ENCODE measurements at places on chromosomes 13 and 19.

DNA sequence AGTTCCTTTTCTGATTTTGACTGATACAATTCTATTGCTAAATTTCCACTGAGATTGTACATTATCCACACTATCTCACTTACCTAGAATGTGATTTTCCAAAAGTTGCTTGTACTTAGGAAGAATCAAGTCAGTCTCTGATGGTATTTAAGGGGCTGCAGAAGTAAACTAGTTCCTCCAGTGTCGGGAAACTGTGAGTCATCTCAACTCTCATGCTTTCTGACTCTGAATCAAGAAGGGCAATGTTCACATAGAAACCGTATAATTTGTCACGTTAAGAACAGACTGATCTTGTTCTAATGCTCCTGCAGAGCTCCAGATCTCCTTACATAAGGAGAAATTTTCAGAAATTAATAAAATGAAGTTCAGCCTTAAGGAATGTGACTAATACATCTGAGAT, 369.3 kb downstream of the KLF5 start:
- DNase-seq: no peak

- DNase-seq: no peak
Measured at GRCh38 chr13:54636231-54636630, 1607.6 kb downstream of the OLFM4 start.

- peak; percentile 24 for DNase-seq
Measured at GRCh38 chr13:109785141-109785891, 1.1 kb downstream of the IRS2 start.

DNA sequence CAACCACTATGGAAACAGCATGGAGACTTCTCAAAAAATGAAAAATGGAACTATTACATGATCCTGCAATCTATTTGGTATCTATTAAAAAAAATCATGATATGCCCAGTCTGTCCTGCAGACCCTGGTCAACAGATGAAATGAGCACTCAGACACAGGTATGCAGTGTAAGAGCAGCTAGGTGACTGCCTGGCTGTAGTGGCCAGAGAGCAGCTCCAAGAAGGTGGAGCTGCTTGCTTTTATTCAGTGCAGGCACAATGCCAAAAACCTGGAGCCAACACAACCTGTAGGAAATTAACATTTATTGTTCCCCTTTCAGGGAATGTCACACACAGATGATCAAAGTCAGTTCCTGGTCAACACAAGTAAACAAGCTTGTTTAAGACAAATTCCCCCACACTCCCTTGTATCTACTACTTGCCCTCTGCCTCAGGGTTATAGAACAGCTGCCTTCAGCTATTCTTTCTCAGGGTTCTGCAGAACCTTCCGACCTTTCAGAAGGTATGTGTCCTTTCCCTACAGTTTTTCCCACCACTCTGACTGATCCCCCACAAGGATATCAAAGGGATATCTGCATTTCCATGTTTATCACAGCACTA, 933.7 kb upstream of the SLITRK5 start:
- no peak for DNase-seq

- DNase-seq: no peak
Measured at GRCh38 chr19:11964496-11964857, 363 bp upstream of the ZNF763 start.

DNA sequence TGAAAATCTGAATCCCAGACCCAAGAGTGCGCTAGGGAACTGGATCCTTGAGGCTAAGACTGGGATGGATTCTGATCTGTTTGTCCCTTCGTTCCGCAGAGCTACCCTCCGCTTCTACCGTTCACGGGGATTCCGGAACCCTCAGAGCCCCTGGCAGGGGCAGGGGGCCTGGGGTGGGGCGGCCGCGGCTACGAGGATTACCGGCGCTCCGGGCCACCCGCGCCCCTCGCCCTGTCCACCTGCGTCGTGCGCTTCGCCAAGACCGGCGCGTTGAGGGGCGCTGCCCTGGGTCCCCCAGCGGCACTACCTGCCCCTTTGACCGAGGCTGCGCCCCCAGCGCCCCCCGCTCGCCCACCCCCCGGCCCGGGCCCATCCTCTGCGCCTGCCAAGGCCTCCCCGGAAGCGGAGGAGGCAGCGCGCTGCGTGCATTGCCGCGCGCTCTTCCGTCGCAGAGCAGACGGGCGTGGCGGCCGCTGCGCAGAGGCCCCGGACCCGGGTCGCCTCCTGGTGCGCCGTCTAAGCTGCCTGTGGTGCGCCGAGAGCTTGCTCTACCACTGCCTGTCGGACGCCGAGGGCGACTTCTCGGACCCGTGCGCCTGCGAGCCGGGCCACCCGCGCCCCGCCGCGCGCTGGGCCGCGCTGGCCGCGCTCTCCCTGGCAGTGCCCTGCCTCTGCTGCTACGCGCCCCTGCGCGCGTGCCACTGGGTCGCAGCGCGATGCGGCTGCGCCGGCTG, 7.1 kb downstream of the SPRED3 start:
- peak; percentile 40 for DNase-seq

DNA sequence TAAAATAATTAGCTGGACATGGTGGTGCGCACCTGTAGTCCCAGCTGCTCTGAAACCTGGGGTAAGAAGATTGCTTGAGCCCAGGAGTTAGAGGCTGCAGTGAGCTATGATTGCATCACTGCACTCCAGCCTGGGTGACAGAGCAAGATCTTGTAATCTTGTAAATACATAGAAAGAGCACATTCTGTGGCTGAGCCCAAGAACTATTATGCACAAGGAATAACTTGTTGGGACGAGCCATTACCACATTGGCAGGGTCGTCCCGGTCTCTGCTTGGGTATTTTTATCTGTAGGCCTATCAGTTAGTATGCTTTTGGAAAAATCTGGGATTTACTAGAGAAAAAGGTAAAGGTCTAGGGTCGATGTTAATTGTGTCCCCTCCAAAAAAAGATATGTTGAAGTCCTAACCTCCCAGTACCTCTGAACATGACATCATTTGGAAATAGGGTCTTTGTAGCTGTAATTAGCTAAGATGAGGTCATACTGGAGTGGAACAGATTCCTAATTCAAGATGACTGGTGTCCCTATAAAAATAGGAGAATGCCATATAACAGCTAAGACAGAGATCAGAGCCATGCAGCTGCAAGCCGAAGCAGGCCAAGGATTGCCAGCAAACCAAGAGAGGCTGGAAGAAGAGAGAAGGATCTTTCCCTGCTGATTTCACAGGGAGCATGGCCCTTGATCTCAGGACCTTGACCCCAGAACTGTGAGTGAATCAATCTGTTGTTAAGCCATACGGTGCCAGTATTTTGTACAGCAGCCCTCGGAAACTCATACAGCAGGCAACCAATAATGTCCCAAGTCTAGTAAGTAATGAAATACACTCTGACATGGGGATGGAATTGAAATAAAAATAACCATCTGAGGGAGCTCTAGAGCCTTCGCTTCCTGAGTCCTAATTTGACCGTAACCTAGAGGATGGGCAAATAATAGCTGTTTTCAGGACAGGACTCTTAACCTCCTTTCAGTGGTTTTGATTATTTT, 77.0 kb downstream of the TM9SF2 start:
- DNase-seq: no peak

DNA sequence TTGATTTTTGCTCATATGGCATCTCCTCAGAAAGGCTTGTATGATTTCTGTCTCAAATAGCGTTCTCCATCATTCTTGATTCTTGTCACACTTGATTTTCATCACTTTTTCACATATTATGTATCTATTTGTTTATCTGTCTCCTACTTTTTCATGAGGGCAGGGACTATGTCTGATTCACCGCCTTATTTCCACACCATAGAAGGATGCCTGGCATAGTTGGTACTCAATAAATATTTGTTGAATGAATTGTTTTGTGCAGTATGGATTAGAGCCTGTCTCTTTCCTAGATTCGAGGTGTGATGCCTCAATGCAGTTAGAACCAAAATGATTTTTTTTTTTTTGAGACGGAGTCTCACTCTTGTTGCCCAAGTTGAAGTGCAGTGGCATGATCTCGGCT, 12.1 kb downstream of the SAE1 start:
- no peak for DNase-seq

DNA sequence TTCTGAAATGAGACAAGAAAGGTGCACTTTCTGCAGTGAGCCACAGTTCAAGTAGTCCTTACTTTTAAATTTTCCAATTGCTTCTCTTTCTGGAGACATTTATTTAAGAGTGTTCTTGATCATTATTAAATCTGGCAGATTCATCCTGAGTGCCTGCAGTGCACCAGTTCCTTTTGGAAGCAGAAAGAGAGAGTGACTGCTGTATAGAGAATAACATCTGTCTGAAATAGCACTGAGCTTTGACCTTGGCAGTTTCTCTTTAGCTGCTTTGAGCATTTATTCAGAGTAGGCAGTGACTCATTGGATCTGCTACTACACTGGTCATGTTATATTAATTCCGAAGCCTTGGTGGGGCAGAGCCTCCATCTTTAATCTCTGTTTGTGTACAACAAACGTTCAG, 1373.7 kb downstream of the PCDH9 start:
- no peak for DNase-seq

- DNase-seq: no peak
Measured at GRCh38 chr19:10228920-10229319, 2.2 kb downstream of the S1PR2 start.

- DNase-seq: no peak
Measured at GRCh38 chr13:39910833-39911232, 255.4 kb downstream of the COG6 start.

GRCh38 chr19:18063463-18063862, 23.3 kb downstream of the IL12RB1 start:
- peak; percentile 13 for DNase-seq

DNA sequence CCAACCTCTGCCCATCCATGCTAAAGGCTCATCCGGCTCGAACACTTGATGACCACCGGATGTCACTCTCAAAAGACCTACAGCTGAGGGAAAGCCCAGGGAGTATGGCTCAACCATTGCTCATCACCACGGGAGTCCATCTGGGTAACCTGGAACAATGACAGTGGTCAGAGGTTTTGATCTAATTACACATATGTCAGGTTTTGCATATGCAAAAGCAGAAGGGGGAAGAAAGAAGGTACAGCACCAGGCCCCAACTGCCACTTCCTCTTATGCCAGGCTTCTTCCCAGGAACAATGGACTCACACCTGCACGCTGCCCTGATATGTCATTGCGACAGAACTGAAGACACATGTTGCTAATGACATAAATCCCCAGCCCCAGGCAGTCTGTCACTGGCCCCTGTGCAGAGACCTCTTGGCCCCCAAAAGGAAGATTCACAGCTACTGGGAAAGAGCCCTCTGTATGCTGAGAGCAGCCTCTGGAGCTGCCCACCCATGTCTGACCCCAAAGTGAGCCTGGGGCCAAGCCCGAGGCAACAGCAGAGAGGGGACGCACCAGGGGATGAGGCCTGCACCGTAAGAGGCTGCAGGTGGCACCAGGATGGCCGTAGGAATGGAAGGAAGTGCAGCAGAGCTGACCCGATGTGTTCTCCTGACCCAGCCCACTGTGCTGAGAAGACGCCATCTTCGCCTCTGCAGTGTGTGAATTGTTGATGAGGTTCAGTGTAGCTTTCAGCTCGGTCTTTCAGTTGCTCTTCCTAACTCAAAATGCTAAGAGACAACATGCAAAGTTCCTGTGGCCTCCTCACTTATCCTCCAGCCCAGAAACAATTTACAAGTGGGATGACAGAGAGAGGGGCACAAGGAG, 26.3 kb downstream of the EPS15L1 start:
- DNase-seq: no peak
